ENCODE measurements at places on chromosomes 2 and 18. TPM values are rescaled to one million over a fixed set of nuclear protein-coding genes. Genes with fewer than 3 reads are reported as not detected.
A peak's percentile ranks its signal among the peaks of the same experiment; 100 is the strongest.

Gene LAMA1
- total RNA-seq, result 14.5 TPM

Gene SIX3
- total RNA-seq, result not detected

Gene STK39
- total RNA-seq, result 15.5 TPM

Gene SERPINB3
- not detected for total RNA-seq

Gene TDRD15
- not detected for total RNA-seq

Gene CTAGE1
- 0.43 TPM for total RNA-seq

DNA sequence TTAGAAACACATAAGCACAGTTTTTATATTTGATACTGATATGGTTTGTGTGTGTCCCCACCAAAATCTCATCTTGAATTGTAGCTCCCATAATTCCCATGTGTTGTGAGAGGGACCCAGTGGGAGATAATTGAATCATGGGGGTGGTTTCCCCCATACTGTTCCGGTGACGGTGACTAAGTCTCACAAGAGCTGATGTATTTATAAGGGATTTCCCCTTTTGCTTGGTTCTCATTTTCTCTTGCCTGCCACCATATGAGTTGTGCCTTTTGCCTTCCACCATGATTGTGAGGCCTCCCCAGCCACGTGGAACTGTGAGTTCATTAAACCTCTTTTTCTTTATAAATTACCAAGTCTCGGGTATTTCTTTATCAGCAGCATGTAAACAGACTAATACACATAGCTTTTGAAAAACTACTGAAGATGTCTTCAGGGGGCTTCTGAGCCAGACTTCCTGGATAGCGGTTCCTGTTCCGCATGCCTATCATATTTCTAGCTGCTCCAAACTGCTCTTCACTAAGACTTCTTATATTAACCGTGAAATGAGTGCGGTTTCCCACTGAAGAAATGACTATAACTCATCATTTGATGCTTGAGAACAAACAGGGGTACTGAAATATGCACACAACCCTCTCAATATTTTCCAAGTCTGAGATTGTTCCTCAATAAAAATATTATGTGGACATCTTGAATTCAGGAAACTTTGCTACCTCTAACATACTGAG lies 75.8 kb downstream of the SPHKAP start:
- DNase-seq, result no peak

DNA sequence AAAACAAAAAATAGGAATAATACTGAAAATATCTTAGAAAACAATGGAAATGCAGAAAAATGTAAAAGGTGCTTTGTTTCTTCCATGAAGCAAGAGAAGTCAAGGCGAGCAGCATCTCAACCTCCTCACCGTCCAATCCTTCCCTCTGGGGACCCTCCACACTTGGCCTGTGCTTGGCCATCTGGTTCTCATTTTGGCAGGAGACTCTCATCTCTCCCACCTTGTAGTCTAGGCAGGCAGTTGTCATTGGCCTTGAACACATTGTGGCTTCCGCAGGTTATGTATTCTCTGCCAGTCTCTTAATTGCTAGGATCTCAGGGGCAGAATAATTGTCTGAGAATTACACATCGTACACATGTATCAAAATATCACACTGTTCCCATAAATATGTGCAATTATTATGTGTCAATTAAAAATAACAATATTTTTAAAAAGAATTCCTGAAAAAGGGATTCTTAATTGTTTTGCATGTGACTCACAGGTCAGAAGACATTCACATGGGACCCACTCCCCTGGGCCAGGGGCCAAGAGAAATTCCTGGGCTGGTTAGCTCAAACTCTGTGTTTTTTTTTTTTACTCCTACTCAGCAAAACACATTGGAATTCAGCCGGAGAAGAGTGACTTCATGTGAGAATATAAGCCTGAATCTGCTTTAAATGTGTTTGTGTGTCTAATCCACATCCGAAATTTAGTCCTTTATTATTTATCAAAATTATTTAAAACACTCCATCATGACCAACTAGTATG lies 14.0 kb upstream of the ANKRD62 start:
- DNase-seq, result peak; percentile 7

DNA sequence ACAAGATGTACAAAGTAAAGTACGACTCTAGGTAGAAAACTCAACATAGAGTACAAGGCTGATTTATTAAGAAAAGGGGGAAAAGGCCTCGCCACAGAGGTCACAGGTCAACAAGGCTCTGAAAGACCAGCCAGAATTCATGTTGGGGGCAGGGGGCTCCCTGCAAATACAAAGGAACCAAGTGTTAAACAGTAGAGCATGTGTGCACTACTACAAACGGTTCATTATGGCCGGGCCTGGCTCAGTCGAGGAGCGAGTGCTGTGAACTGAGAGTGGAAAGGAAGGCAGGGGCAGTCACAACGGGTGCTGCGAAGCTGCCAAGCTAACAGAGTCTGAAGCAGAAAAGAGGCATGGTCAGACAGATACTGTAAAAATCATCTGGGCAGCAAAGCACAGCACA lies 77.1 kb downstream of the MBOAT2 start:
- DNase-seq, result no peak

- no peak for DNase-seq
Measured at GRCh38 chr2:158995677-158996049, 27.2 kb downstream of the TANC1 start.

GRCh38 chr2:221810650-221811049 lies 238.5 kb upstream of the EPHA4 start:
- no peak for DNase-seq

DNA sequence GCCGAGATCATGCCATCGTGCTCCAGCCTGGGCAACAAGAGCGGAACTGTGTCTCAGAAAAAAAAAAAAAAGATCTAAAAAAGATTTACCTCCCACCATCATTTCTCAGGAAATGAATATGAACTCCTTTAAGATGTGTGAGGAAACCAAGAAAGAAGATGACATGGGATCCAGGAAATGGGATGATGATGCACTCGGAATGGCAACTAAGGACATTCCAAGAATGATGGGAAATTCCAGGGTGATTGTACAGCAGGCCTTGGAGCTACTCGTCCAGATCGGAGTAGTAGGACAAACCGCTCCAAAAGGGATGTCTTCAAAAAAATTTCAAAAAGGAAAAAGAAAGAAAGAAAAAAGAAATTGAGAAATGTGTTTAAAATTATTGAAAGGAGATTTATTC lies 84.9 kb upstream of the PMAIP1 start:
- DNase-seq, result peak; percentile 68

DNA sequence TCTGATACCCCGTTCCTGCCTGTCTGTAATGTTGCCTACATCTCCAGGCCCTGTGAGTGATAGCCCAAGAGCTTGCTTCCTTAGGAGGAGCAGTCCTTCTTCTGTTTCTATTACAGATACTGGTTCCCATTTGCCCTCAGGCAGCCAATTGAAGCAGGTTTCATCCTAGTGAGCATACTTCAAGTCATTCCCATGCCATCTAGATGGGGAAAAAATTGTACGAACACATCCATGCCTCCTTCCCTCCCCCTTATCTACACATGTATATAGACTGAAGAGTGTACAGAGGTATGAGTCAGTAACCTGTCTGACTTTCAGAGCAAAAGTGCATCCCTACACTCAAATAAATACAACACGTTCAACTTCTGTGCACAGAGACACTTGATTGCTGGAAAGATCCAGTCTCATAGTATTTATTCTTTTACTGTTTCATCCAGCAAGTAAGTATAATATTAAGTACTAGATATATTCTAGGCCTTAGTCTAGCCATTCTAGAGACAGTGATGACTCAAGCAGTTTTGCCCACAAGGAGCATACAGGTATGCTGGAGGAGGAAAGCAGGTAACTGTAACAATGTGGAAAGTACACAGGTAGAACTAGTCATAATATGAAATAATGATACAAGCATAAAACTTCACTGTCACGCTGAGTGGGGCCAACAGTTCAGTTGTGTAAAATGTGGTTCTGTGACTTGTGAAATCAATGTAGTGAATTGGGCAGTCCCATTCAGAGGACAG lies 153.4 kb downstream of the MGAT5 start:
- no peak for DNase-seq

DNA sequence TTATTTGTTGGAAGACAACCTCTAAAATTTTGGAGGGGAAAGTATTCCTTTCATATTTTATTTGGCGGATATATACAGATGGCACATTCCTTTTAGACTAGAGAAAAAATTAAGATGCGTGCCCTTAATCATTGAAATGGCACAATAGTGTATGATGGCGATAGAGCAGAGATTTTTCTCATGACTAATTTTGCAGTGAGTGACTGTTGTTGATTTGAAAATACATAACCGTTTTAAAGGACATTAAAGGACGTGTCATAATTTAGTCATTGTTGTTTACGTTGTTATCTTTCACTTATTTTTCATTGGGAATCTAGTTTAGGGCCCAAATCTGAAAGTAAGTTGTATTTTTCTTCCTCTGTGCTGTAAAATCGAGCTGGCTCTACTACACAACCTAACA lies 61.7 kb downstream of the CERS6 start:
- no peak for DNase-seq

GRCh38 chr2:43276266-43276941 lies 50.0 kb upstream of the ZFP36L2 start:
- no peak for DNase-seq

DNA sequence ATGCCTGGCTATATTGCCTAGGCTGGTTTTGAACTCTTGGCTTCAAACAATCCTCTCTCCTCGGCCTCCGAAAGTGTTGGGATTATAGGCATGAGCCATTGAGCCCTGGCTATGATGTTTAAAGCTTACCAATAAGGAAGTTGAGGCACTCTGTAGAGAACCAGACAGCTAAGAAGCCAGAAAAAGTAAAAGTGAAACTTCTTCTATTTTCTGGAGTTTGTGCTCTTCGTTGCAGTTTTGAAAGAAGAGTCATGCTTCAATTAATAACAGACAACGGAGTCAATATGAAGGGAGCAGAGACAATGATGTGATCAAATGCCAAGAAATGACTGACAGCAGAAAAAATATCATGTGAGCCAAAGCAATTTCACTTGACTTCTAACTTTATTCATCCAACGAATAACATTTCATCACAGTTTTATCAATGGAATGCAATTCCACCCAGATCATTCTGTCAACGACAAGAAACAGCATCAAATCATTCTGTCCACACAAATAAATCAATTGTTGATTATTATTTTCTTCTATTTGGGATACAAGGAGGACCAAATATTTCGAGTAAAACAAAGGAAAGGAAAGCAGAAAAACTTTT lies 175.5 kb upstream of the CELF4 start:
- DNase-seq, result no peak

DNA sequence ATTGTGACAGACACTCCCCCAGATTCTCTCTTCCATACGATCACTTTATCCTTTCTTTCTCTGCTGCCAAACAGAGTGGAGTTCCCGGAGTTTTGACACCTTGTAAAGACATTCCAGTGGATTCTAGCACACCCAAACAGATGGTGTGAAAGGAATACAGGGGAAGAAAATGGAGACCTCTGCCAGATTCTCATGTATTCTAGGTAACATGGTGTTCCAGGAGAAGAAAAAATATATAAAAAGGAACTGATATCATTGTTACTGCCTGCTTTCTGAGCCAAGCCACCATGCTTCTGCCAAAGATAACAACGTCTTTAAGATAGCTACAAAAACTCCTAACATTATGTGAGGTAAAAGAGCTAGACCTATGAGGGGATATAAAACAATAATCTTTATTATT lies 136.5 kb downstream of the TXNL1 start:
- peak; percentile 8 for DNase-seq

GRCh38 chr2:9805435-9806297 lies 37.6 kb upstream of the TAF1B start:
- DNase-seq, result peak; percentile 52

DNA sequence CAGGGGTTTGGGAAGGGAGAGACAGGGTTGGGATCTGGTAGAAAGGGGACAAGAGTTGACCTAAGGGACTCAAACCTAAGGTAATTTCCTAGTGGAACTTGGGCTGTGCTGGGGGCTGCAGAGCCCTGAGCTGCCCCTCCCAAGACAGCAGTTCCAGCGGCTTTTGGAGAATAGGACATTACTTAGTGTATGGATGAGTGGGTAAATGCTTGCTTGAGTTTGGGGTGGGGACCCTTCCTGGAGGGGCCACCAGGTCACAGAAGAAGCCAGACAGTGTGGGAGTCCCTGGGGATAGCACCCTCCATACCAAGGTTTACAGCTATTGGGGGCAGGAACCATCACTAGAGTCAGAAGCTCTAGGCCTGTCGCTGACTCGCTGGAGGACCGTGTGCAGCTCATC lies 111.5 kb downstream of the CAPN13 start:
- DNase-seq, result no peak

DNA sequence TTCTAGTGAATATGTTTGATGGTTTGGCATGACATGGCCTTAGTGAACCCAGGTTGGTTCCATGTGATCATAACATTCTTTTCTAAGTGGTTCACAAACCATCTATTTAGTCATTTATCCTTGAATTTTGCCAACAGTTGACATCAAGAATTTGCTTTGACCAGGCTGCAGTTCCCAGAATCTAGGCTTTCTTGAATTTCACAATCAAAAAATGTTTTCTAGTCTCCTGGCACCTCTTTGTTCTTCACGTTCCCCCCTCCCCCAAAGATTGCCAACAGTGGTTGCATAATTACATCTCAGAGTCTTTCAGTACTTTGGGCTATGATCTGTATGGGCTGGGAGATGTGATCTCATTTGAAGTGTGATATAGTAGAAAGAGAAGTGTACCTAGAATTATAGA lies 124.0 kb downstream of the GATA6 start:
- DNase-seq, result no peak

GRCh38 chr2:22274661-22275060 lies 1110.3 kb upstream of the KLHL29 start:
- DNase-seq, result no peak

DNA sequence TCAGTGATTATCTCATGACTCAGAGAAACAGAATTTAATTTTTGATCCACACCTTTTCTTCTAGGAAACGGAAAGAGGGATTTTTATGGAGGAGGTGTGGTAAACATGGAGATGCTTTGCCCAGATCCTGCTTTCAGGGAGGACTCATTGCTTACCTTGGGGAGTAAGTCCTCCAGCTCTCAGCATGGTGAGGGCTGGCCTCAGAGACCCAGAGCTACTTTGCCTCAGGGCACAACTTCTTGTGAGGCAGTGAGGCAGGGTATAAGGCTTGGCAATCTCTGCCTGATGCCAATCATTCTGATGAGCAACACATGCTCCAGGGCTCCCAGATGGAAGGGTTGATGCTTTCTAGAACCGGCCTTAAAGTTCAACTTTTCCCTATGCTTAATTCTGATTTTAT lies 189.9 kb upstream of the DCC start:
- no peak for DNase-seq

GRCh38 chr18:55435592-55435991 lies 152.4 kb downstream of the TCF4 start:
- no peak for DNase-seq

DNA sequence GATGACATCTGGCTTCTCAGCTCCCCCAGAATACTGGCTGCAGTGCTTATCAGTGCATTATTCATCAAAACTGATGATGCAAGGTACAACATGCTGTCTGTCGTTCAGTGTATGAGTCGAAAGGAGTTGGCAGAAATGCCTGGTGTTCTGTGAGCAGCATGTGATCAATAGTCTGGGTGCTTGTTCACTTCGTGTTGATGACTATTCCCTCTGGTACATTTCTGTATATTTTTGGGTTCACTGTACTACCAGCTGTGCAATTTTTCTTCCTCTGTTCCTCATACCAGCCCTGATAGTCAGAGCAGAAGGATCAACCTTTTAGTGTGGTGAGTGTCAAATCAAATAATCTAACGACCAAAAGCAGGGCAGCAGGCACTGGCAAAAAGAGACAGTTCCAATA lies 59.0 kb upstream of the KLHL14 start:
- no peak for DNase-seq

GRCh38 chr2:219028996-219029828 lies 12.1 kb downstream of the CFAP65 start:
- no peak for DNase-seq

GRCh38 chr2:66059332-66059731 lies 375.6 kb upstream of the MEIS1 start:
- DNase-seq, result no peak

GRCh38 chr2:43219383-43220228 lies 6.8 kb downstream of the ZFP36L2 start:
- peak; percentile 88 for DNase-seq
